Osteocyte (in vitro differentiated cells): ENCODE measurements at places on chromosomes 5 and 9. TPM values are rescaled to one million over a fixed set of nuclear protein-coding genes. Genes with fewer than 3 reads are reported as not detected.

DNA sequence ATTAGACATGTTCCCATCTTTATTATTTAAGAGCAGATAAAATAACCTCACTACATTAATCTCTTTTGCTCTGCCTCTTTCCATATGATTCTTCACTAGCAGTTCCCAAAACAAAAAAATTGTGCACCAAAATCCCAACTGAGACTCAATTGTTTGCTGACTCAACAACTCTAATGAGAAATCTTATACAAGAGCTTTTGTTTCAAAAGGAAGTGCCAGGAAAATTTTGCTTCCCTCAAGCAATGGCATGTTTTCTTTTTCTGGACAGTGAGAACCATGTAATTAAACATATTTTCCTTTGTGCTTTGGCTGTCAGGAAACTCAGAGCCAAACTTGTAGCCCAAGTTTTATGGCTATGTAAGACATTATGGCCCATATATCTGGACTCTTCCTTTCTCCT is 62.0 kb downstream of the TMC1 start:
- DNase-seq, result no peak

DNA sequence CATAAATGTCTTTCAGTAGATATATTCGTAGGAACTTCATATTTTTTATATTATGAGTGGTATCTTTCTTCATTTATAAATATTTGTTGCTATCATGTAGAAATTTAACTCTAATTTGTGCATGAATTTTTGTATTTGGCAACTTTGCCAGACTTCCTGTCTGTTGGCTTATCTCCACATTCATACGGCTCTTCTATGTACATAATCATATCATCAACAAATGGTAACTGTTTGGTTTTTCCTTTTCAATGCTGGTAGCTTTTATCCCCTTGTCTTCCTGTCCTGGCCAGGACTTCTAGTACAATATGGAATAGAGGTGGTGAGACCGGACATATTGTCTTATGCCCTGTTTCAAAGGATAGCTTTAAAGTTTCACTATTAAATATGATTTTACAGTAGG is 132.3 kb upstream of the COL5A1 start:
- no peak for DNase-seq

GRCh38 chr5:122880749-122881148 is 35.3 kb downstream of the SNX24 start:
- DNase-seq, result no peak

Gene SPINK6
- not detected in 2 replicates for total RNA-seq
